ENCODE measurements at places on chromosomes 5 and 9. TPM values are rescaled to one million over a fixed set of nuclear protein-coding genes. Genes with fewer than 3 reads are reported as not detected.

Gene FOXD4
- total RNA-seq, result 0.56 TPM

Gene GAS1
- total RNA-seq, result 0.09 TPM

Gene OLFML2A
- total RNA-seq, result 21.6 TPM

Gene OTULINL
- 6.5 TPM for total RNA-seq

Gene UBAC1
- total RNA-seq, result 36.5 TPM

Gene CD72
- total RNA-seq, result not detected

Gene FAXDC2
- 0.16 TPM for total RNA-seq

Gene SV2C
- total RNA-seq, result not detected

Gene PAEP
- not detected for total RNA-seq

Gene SAXO1
- not detected for total RNA-seq

Gene NREP
- total RNA-seq, result 2.4 TPM

Gene STPG3
- total RNA-seq, result not detected

Gene PCA3
- not detected for total RNA-seq

Gene LHX6
- total RNA-seq, result 0.38 TPM

Gene TAF11L4
- total RNA-seq, result not detected

Gene MARVELD2
- total RNA-seq, result 2.6 TPM

Gene GTF3C5
- 68.8 TPM for total RNA-seq

Gene NR6A1
- 1.7 TPM for total RNA-seq

Gene MARCHF6
- 69.1 TPM for total RNA-seq

Gene GRAMD2B
- total RNA-seq, result 0.64 TPM

Gene DMRT2
- not detected for total RNA-seq

Gene SMIM33
- not detected for total RNA-seq

Gene ZNF883
- 1.1 TPM for total RNA-seq

Gene SLC6A3
- 0.15 TPM for total RNA-seq

Gene OTP
- total RNA-seq, result 0.19 TPM

Gene TMEM171
- 7.2 TPM for total RNA-seq

Gene MVB12B
- 7.2 TPM for total RNA-seq

Gene GFI1B
- total RNA-seq, result not detected

Gene STC2
- 73.3 TPM for total RNA-seq

Gene GPR151
- not detected for total RNA-seq

Gene CBY3
- not detected for total RNA-seq

Gene C5orf52
- total RNA-seq, result not detected

Gene WDR41
- total RNA-seq, result 50.8 TPM

Gene CD274
- 2.0 TPM for total RNA-seq

Gene NUDT12
- total RNA-seq, result 1.4 TPM

Gene ADGRV1
- 1.1 TPM for total RNA-seq

Gene TAF11L5
- not detected for total RNA-seq

Gene TEX48
- not detected for total RNA-seq

Measured in A549 treated with RU486 at 1 μM for 4 hours (cell line).